ENCODE measurements at places on chromosomes 4 and X. TPM values are rescaled to one million over a fixed set of nuclear protein-coding genes. Genes with fewer than 3 reads are reported as not detected.

- DNase-seq, result no peak
These were observed 110.1 kb downstream of the SMIM20 start for GRCh38 chr4:26024079-26024478.

DNA sequence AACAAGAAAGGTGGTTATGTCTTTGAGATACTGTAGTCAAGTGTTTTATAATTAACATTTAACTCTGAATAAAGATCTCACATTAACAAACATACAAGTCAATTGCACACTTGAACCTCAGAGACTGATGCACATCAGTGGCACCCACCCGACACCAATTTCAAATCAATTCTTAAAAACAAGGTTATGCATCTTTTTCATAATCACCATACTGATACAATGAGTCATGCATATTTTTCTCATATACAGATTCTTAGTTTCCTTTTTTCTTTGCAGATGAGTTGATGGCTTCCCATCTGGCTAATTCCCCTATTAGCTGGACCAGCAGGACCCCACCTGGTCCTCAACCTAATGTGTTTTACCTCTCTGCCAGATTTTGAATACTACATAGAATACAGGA lies 136.2 kb upstream of the RPL34 start:
- no peak for DNase-seq

DNA sequence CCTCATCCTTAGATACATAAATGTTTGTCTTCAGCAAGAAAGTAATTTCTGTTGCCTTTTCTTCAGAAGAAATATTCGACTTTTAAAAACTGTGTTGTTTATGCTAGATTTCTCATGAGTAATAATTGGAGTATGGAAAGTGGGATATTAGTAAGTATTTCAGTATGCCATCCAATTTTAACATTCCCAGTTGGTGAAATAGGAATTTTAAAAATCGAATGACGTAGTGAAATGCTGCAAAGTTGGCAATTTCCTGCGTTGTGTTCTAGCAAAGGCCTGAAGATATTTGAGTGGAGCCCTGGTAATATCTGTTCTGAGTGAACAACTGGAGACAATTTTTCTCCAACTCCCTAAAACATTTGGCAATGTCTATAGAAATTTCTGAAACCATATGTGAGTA lies 190.1 kb downstream of the ZNF330 start:
- no peak for DNase-seq

Gene JAKMIP1
- 0.01 TPM for polyA plus RNA-seq

Gene TNMD
- polyA plus RNA-seq, result 0.08 TPM

Gene GAGE12H
- not detected for polyA plus RNA-seq

DNA sequence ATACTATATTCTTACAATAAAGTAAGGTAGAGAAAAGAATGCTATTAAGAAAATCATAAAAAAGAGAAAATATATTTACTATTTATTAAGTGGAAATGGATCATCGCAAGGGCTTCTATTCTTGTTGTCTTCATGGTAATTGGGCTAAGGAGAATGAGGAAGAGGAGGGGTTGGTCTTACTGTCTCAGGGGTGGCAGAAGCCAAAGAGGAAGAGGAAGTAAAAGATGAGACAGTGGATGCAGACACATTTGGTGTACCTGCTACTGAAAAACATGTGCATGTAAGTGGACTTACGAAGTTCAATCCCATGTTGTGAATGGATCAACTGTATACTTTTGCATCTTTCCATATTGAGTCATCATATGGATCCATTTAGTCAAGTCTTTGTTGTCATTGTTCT lies 1502.1 kb upstream of the ADGRL3 start:
- no peak for DNase-seq

GRCh38 chrX:71198066-71198465 lies 25.0 kb upstream of the GJB1 start:
- no peak for DNase-seq

Gene CLIC2
- polyA plus RNA-seq, result 5.4 TPM

Gene COL4A6
- 7.2 TPM for polyA plus RNA-seq

Gene EDA
- 2.1 TPM for polyA plus RNA-seq

DNA sequence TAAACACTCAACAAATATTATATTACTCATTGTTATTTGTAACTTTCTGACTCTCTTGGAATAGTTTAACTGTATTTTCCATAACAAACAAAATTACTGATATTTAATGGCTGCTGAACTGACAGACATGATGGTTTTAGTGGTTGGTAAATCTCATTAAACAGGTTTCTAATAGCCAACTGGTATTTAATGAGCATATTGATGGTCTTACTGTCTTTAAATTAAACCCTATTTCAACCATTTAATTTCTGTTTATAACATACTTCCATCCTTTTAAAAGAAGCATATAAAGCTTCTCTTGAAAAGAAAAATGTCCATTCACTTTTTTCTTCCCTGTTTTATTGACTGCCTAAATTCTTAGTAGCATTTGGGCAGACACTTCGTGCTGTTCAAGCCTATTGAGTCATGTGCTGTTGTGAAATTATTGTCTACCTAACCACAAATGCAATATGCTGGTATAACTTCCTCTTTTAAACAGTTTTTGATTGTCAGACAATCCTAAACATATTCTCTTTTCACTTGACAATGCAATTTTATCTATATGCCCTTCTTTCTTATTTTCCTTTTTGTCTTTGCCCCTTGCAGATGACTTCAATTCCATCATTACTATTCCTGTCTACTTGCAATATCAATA lies 163.9 kb upstream of the SLC7A11 start:
- no peak for DNase-seq

DNA sequence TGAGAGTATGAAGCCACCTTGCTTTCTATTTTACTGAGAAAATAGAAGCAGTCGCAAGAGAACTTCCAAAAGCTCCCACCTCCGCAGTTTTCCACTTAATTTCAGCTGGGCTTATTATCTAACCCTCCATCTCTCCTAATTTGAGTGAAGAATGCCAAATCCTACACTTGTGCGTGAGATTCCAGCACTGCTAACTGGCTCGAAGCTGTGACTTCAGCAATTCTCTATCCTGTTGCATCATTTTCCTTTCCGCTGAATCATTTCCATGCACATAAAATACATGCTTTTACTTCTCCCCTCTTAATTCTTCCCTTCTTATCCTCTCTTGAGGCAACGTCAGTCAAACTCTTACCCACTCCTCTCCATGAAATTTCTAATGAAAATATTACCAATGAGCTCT lies 189.5 kb downstream of the GASK1B start:
- no peak for DNase-seq

Gene MORF4L2
- polyA plus RNA-seq, result 511 TPM

DNA sequence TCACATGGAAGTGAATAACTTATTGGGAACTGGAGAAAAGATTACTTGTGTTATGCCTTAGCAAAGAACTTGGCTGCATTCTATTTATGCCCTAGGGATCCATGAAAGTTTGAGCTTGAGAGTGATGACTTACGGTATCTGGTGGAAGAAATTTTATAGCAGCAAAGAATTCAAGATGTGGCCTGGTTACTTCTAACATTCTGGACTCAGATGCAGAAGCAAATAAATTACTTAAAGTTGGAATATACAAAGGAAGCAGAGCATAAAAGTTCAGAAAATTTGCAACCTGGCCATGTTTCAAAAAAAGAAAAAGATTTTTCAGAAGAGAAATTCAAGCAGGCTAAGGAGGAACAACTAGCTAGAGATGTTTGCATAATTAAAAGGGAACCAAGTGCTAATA lies 252.3 kb upstream of the WDFY3 start:
- no peak for DNase-seq

Gene KCNE5
- 0.39 TPM for polyA plus RNA-seq

DNA sequence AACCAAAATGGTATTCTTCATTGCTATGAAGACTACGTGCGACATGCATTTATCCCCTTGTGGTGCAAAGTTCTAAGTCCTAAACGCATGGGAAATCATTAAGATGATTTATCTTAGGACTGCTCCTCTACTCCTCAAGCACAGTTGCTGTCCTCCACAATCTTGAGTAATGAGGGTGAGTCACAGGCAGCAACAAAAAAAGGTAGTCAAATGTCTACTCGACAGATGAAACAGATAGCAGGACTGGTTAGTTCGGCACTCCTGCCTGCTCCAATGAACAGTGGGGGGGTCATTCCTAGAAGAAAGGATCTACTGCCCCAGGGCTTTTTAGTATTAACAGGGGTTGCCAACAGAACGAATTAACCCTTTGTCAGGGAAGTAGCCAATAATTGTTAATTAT lies 233.7 kb upstream of the FGF13 start:
- no peak for DNase-seq

DNA sequence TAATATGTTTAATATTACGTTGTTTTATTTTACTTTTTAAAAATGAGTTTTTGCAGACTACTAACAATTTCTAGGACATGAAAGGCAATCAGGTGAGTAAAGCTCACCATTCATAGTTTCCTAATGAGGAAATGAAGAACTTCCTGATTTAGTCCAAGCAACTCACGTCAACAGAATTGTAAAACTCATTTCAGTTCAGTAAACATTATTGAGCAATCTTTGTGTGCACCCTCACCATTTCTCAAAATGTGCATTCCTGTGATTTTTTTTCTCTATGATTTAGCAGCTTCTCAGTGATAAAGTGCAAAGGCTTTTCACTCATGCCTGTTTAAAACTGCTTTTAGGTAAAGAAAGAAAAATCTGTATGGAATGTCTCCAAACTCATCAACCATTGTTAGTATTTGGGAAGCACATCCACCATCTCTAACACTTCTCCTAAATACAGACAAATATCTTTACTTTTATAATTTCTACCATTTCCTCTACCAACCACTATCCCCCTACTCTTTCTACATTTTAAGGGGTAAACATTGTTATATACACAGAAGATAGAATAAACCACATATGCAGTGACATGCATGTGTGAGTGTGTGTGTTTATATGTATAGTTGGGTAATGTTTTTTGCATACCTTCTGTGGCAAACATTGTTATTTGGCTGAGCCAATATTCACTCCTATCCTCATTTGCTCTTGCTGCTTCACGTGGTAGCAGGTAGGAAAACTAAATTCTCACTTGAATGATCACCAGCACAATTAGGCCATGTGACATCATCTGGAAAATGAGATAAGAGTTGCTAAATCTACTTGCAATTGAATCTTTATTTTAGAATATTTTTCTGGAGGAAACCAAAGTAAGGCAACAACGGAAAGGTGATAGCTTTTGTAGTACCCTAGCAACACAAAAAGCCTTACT lies 54.7 kb upstream of the PRDM8 start:
- DNase-seq, result no peak

Gene CSAG3
- not detected for polyA plus RNA-seq

Gene MAGEC2
- not detected for polyA plus RNA-seq

Gene PAGE5
- not detected for polyA plus RNA-seq

DNA sequence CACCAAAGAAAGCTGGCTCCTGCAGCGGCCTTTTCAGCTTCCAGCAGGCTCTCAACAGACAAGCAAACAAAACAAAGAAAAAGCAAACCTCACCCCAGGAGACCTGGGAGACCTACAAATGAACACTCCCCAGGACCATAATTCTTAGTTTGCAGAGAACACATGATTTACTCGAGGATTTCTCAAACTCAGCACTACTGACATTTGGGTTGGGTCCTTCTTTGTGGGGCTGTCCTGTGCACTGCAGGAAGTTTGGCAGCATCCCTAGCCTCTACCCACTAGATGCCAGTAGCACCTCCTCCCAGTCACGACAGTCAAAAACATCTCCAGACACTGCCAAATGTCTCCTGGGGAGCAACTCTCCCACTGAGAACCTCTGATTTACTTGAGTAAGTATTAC lies 21.9 kb downstream of the APOO start:
- DNase-seq, result no peak

Gene ZDHHC15
- polyA plus RNA-seq, result 1.3 TPM

DNA sequence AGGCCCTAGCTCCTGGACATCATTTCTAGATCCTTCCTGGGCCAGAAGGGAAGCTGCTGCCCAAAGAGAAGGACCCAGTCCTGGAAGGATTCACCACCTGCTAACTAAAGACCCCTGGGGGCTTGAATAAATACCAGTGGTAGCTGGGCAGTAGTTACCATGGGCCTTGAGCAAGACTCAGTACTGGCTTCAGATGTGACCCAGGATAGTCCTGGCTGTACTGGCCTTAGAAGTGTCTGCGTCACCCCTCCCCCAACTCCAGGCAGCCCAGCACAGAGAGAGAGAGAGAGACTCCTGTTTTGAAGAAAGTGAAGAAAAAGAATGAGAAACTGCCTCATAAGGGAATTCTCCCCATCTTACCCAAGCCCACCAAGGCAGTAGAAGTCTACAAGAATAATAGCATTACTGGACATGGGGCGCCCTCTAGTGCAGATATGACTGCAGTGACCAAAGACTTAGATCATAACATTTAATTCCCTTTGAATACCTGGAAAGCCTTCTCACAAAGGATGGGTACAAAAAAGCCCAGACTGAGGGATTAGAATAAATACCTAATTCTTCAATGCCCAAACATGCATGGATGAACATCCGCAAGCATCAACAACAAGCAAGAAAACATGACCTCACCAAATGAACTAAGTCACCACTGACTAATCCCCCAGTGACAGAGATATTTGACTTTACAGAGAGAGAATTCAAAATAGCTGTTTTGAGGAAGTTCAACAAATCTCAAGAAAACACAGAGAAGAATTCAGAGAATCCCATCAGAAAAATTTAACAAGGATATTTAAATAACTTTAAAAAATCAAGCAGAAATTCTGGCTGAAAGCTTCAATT lies 171.8 kb downstream of the HNRNPD start:
- DNase-seq, result no peak

Gene ETDB
- polyA plus RNA-seq, result not detected

DNA sequence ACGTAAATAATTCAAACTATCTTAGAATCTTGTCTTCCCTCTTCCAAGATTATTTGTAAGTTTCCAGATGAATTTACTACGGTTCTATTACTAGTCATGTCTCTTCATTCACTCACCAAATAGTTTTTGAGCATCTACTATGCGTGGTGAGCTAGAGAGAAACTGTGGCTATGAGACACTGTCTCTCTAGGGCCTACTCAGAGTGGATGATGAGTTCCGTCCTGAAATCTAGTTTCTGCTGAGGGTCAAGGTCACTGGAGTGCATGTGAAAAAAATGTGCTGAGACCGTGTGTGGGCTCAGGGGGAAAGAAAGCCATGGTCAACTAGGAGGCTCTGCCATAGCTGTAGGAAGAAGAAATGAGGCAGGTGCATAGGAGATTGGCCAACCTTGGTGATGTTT lies 320.2 kb upstream of the GATB start:
- no peak for DNase-seq

Gene TMSB15A
- polyA plus RNA-seq, result 0.34 TPM

DNA sequence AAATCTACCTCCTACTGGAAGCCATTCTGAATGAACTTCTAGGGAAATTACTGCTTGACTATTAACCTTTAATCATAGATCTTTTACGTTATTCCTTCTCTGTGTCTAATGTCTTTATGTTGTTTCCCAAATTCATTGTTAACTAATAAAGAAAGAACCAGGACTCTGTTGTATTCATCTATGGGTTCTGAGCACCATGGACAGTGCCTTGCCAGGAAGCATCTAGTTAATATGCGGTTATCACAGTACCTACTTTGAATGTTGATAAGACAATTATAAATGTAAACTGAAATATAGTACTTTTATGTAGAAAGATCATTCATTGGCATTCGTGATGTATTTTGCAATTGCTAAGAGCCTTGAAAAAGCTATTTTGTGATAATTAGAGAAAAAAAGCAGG lies 23.8 kb downstream of the NWD2 start:
- DNase-seq, result no peak

Data from heart left ventricle (tissue), 16 donors.